ENCODE measurements at places on chromosomes 6 and 20.

- no peak for DNase-seq
These were observed 47.5 kb upstream of the NAA20 start for GRCh38 chr20:19969507-19970255.

DNA sequence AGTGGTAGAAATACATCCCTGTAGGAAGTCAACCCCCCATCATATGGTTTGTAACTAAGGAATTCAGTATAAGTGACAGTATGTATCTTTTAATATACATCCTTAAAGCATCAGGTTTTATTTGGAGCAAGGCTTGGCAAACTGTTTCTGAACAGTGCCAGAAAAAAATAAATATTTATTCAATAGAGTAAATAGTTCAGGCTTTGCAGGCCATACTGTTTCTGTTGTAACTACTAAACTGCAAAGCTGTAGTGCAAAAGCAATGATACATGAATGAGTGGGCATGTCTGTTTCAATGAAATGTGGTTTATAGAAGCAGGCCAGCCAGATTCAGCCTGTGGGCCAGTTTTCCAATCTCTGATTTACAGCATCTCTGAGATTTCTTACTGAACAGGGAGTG is 977 bp downstream of the MEI4 start:
- DNase-seq, result no peak

DNA sequence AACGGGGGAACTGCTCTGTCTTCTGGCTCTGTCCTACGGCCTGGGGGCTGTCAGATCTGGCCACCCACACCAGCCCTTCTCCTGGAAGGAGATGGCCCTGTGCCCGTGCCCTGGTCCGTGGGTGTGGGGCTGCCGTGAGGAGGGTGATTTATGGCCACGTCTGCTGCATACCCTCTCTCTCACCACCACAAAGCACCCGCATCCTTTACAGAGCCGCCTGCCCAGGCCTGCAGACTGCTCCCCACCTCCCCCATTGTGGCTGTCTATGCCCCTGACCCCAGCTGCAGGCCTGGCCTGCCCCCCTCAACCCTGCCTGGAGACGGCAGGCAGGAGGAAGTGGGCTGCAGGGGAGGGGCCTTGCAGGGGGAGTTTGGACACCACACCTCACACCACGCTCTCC is 72.7 kb upstream of the GATA5 start:
- no peak for DNase-seq

DNA sequence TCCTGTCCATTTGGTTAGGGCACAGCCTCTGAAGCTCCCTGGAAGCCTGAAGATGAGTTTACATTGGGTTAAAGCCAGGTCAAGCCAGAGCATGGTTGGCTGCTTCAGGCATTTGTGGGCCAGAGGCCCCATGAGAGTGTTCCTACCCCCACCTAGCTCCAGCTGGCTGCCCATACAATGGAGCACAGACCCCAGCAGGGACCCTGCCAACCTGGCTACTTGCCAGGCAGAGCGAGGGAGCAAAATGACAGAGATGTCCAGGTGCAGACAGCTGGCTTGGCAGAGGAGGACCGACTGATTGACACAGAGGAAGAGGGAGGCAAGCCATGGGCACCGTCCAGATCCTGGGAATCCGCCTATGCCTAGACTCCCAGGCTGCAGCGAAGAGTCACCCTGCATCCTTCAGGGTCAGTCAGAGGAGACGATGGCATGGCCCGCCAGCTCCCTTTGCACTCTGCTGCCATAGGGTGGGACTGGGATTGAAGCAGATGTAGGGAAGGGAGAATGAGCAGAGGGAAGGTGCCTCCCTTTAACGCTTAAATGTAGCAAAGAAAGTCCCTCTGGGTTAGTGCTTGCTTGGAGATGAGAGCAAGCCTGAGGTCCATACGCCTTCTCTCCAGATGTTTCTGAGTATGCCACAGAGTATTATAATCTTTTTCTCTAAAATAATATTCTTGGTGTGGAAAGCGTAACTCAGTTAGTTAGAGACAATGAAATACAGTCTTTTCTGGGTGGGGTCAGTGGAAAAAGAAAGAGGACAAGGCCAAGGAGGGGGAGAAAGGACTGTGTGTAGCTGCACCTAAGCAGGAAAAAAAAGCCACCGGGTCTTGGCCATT is 77.6 kb upstream of the FYN start:
- DNase-seq, result no peak

DNA sequence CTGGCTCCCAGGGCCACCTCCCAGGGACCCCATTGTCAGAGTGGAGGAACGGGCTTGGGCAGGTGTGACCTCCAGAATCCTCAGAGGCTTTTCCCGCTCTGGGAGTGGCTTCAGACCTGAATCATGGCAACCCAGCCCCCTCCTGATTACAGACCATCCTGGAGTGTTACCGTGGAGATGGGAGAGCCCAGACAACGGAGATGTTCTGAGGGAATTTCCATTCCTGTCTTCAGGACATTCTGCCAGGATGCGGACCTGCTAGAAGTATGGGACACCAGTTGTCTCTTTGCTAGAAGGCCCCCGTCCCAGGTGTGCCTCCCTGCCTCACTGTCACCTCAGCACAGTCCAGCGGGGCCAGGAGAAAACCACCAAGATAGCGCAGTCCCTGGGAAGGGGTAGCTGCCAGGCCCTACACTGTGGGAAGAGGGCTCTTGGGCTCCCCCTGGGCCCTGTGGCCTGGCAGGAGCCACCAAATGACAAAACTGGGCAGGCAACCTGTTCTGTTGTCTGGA is 109.9 kb downstream of the PSMB1 start:
- DNase-seq, result no peak

DNA sequence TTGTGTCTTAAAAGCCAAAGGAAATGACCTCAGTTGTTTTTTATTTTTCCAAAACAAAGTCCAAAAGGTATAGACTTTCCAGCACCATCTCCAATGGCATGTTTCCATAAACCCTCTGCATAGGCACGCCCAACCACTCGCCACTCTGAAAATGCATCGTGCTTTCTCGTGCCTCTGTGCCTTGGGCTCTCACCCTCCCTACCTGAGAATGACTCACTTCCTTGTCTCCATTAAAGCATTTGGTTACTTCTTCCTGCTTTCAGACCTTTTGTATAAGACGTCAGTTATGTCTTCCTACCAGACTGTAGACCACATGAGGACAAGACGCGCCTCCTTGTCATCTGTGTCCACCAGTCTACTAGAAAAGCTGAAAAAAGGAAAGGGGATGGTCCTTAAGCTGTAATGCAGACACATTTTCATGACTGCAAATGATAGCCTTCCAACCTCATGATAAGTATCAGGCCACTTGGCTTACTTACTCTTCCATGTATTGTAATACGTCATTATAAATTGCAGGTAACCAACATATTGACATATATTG is 61.2 kb upstream of the CDYL start:
- no peak for DNase-seq

DNA sequence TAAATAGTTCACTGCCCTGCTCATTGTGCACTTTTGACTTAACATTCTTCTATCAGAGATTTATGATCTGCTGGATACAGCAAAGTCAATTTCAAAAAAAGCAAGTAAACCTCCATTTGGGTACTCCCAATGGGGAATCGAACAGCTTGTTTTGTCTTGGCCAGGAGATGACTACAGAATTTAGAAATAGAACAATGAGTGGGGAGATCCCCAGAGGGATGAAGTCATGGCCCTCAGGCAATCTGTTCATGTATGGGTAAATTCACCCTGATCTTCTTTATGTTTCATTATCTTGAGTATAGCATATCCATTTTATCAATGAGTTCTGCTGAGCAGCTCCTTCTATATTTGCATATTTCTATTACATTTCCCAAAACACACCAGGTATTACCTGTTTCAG is 1681.9 kb downstream of the HACE1 start:
- DNase-seq, result no peak

GRCh38 chr6:128079021-128079420 is 178.2 kb upstream of the THEMIS start:
- DNase-seq, result no peak

DNA sequence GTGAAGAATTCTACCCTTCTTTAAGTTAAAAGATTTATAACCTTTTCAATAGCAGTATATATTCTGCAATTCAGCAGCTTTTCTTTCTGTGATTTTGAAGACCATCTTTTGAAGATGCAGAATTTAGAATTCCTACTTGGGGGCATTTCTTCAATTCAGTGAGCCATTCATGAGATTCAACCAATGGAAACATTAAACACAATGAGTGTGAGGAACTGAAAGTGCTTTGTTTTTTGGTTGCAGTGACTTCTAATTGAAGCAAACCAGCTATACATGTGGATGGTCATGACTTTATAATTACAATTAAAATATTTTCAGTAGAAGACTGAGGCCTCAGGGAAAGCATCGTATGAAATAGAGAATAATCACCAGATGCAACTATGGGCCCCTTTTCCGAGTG is 108.3 kb downstream of the CARMIL1 start:
- DNase-seq, result no peak

- DNase-seq, result no peak
These were observed 3.5 kb downstream of the FOXO3 start for GRCh38 chr6:108564178-108564577.

- no peak for DNase-seq
These were observed 47.0 kb downstream of the BCAS1 start for GRCh38 chr20:54023406-54023805.

DNA sequence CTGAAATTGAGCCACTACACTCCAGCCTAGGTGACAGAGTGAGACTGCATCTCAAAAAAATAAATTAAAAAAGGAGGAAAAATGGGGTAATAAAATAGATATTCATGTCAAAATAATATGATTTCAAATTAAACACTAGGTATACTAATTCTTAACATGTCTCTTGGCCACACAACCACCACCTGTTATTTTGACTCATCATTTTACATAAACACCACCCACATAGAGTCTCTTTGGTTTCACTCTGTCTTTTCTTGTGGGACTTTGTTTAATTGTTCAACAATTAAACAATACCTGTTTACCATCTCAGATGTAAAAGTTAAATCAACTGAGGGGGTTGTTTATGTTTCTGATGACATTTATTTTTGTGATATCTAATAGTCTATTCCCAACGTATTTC is 476.8 kb upstream of the ADGRB3 start:
- DNase-seq, result no peak

DNA sequence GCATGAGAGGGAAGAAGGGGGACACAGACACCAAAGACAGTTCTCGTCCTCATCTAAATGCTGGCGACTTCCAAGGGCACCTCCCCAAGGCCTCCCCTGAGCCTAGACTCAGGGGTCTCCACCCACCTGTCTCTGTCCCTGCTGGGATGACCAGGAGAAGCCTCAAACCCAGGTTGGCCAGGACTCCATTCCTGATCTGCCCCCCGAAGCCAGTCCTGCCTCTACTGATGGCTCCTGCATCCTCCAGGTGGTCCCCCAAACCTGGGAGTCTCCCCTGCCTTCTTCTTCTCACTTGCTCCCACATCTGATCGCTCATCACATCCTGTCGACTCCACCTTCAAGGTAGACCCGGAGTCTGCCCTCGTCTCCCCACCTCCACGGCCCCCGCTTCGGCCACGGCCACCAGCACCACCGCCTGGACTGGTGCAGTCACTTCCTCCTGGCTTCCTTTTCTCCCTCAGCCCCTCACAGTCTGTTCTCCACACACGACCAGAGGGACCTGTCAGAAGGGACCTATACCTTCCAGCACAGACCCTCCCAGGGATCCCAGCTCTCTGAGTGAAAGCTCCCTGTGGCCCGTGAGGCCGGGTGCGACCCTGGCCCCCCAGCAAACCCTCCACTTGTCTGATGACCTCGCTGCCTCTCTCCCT is 92.1 kb downstream of the CEBPB start:
- no peak for DNase-seq

DNA sequence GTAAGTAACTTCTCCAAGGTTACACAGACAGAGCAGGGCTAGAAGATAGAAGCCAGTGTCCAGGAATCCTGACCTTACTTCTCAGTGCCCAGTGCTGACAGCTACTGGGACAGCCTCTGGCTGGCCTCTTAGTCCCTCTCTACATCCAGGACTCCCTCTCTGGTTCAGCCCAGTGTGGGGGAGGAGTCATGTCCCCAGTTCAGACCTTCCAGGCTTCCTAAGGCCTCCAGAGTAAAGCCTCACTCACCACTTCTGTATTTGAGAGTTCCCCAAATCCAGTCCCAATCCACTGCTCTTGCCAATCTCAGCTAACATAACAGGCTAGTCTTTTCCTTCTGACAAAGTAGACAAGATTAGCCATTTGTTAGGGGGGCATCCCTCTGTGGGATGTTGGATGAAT is 36.9 kb upstream of the EPB41L1 start:
- no peak for DNase-seq

DNA sequence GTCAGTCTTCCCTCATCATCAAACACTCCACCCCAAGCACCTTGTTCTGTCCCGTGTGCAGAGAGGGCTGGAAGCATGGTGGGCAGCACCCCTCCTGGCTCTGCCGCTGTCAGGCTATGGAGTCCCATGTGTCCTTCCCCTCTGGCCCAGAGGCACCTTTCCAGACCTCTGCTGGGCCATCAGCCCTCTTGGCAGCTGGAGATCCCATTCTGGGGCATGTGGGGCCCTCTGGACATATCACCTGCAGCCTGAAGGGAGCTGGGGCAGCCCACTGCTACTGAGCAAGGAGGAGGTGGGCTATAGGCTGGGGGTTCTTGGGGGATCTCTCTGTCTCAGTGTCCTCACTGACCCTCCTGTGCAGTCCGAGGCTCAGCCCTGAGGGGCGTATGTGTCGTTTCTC is 42.2 kb downstream of the SUN5 start:
- no peak for DNase-seq

DNA sequence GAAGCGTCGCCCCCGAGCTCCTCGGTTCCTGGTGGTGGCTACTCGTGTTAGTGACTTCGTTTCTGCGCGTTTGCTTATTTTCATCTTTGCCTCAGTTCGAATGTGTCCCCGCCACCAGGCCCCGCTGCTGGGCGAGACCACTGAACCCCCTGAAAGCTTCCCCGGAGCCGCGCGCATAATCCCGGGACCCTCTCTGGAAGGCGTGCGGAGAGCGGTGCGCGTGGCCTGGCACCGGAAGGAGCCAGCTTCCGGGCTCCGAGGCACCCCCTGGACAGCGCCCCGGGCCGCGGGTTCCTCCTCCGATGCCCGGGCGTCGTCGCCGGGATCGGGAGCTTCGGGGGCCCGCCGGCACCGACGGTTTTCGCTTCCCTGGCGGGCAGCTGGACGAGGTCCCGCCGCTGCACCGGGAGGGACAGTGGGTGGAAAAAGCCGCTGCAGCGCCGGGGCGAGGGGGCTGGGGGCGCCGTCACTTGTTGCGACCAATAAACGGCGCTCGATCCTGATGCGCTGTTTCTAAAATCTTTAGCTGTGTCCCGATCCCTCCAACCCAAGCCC is 643 bp upstream of the SLC35D3 start:
- no peak for DNase-seq

DNA sequence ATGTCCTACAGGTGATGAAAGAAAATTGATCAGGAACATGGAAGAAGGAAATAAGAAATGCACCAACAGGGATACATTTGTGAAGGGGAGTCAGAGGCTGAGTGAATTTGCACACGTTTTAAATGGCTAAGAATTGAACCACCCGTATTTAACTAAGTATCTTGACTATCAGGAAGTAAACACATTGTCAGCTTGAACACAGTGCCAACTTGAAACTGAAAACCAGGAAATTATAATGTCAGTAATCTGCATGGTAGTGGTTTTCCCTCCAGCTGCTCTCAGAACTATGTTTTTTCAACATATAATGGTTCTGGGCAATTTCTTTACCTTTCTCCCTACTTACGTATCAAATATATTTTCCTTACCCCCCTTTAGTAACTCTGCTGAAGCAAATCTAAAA is 366.5 kb upstream of the POU3F2 start:
- no peak for DNase-seq

All from stimulated activated CD8-positive, alpha-beta memory T cell treated with anti-CD3 and anti-CD28 coated beads, Interleukin-4, amount 100 ng/mL, for 1 hour (primary cell).